Tongue (tissue), 3 donors: ENCODE measurements at places on chromosomes 1 and 21.

- peak; percentile 33 for DNase-seq
Measured at GRCh38 chr1:150575518-150576366, 3.7 kb downstream of the MCL1 start.

- DNase-seq, result no peak
Measured at GRCh38 chr1:109485001-109485400, 1.3 kb downstream of the ATXN7L2 start.

GRCh38 chr1:39139723-39140360, 64.7 kb upstream of the MACF1 start:
- no peak for DNase-seq

GRCh38 chr1:25844536-25845337, 14.5 kb downstream of the AUNIP start:
- no peak for DNase-seq

DNA sequence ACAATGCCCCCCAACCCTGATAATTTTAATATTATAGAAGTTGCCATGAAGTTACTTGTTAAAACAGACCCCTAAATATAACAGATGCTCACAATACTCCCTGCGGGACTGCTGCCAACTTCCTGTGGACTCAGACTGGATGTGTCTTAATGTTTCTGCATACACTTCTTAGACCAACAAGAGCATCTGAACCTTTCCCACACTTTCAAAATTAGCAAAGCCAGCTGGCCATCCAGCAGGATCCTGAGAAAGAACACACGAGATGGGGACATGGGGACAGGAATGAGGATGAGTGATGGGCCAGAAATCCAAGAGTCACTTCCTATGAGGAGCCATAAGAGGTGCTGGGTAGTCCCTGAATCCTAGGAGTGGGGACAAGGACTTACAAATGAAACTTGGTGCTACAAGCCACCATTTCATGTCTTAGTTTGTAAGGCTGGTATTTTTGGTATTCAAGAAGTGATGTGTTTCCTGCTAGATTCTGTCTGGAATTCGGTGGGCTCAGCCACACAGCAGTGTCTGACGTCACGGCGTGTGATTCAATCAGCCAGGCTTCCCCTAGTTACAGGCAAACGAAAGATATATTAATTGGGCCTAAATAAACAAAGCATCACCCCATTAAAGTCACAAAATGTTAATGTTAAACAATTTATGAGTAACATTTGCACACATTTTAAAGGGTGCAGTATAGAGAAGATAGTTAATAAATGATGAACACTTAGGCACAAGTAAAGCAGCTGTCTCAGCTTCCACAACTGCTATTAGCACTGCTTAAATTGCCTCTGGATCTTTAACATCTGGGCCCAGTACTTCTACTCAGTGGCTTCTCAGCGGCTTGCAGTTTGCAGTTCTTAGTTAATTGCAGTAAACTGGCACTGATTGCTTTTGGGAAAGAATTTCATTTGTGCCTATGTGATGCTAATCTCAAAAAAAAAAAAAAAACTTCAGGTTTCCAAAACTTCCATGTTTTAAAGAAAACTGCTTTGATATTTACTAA, 41.2 kb upstream of the RGS8 start:
- DNase-seq, result peak; percentile 41

DNA sequence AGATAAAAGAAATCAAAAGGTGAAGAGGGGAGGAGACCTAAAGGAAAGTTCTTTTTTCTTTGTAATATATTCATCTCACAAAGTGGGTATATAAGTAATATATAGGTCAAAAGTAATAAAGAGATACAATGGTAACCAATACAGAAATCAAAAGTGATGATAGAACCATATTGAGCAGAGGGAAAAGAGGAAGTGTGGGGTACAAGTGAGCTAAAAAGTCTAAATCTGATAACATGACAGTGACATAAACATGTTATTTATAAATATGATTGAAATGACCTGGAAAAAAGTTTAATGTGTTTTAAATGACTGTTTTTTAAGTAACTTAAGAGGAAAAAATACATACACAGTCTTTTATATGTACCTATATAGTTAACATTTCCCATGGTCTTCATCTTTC, 70.5 kb downstream of the MRPL39 start:
- DNase-seq, result no peak

- DNase-seq, result no peak
Measured at GRCh38 chr21:42711667-42712066, 58.2 kb downstream of the PDE9A start.

- DNase-seq, result no peak
Measured at GRCh38 chr1:204520834-204521709, 4.9 kb downstream of the MDM4 start.

GRCh38 chr1:90732136-90732535, 15.0 kb upstream of the BARHL2 start:
- no peak for DNase-seq

GRCh38 chr1:15938628-15939161, 37.2 kb downstream of the ZBTB17 start:
- no peak for DNase-seq

GRCh38 chr1:184036517-184036949, 995 bp downstream of the COLGALT2 start:
- peak; percentile 54 for DNase-seq

GRCh38 chr21:27040738-27041469, 74.0 kb upstream of the ADAMTS5 start:
- DNase-seq, result no peak

DNA sequence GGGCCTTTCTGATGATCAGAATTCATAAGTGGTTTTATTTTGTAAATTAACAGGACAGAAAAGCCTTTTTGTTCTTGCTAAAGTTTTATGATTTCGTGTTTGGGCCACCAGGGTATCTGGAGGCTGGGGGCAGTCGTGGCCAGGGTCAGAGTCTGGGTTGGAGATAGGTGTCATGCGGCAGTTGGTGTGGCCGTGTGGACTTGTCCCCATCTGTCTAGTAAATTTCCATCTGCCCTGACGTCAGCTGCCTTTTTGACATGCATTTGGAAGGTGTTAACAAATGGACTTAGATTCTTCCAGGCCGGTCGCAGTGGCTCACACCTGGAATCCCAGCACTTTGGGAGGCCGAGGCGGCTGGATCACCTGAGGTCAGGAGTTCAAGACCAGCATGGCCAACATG, 56.8 kb downstream of the SKI start:
- no peak for DNase-seq

DNA sequence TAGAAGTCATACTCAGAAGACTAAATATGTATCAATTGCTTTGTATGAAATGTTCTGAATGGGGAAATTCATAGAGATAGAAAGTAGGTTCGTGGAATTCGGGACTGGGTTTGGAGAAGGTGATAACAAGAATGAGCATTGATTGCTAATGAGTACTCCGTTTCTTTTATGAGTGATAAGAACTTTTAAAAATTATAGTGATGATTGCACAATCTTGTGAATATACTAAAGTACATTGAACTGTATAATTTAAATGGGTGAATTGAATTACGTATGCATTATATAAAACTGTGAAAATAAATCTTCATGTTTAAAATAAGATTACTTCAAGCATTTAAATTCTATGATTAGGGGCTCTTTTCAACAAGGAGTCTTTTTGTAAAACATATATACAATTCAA, 425.6 kb upstream of the NCAM2 start:
- DNase-seq, result no peak
